ENCODE measurements at places on chromosomes 11 and 22. TPM values are rescaled to one million over a fixed set of nuclear protein-coding genes. Genes with fewer than 3 reads are reported as not detected.

GRCh38 chr11:76820184-76820566 lies 37.0 kb downstream of the TSKU start:
- H3K27ac ChIP-seq = no peak overlapping the region
- no peaks in the 10 kb centered on the region for H3K27me3 ChIP-seq
- H3K36me3 ChIP-seq = no peaks in the 10 kb centered on the region
- no peak overlapping the region for H3K4me3 ChIP-seq

GRCh38 chr22:48475661-48476345 lies 1351.9 kb downstream of the BRD1 start:
- H3K27me3 ChIP-seq = no peaks in the 10 kb centered on the region

- no peaks in the 10 kb centered on the region for H3K27me3 ChIP-seq
- peak overlapping the region; percentile 78 for H3K27ac ChIP-seq
- no peak overlapping the region for H3K4me3 ChIP-seq
- peak; percentile 95 for DNase-seq
- H3K36me3 ChIP-seq = no peaks in the 10 kb centered on the region
- H3K4me1 ChIP-seq = no peaks in the 10 kb centered on the region
Measured at GRCh38 chr11:36455658-36456111, 54.4 kb downstream of the TRAF6 start.

- no peaks in the 10 kb centered on the region for H3K36me3 ChIP-seq
- no peaks in the 10 kb centered on the region for H3K4me1 ChIP-seq
- DNase-seq = no peak
- no peak overlapping the region for H3K4me3 ChIP-seq
- H3K27me3 ChIP-seq = no peaks in the 10 kb centered on the region
- H3K27ac ChIP-seq = no peak overlapping the region
Measured at GRCh38 chr11:129224538-129224937, 32.4 kb upstream of the ARHGAP32 start.

Gene MADD
- total RNA-seq = 34.9 TPM

Gene MAPK8IP2
- total RNA-seq = 0.24 TPM

GRCh38 chr11:88363648-88364065 lies 26.1 kb upstream of the CTSC start:
- H3K4me1 ChIP-seq = no peaks in the 10 kb centered on the region
- H3K36me3 ChIP-seq = no peaks in the 10 kb centered on the region
- no peaks in the 10 kb centered on the region for H3K27me3 ChIP-seq
- no peak overlapping the region for H3K4me3 ChIP-seq

Gene MPPED1
- not detected for total RNA-seq

All from aorta (tissue), 5 donors.